Fibroblast of the aortic adventitia (primary cell): ENCODE measurements at places on chromosomes 7 and 10. TPM values are rescaled to one million over a fixed set of nuclear protein-coding genes. Genes with fewer than 3 reads are reported as not detected.
A peak's percentile ranks its signal among the peaks of the same experiment; 100 is the strongest.

LIPA gene
- 30.6 and 55.2 TPM in 2 replicates for total RNA-seq

NPSR1 gene
- not detected in 2 replicates for total RNA-seq

ANKRD7 gene
- 1.4 and 3.9 TPM in 2 replicates for total RNA-seq

HTR5A gene
- not detected in 2 replicates for total RNA-seq

AKR1D1 gene
- total RNA-seq: not detected in 2 replicates

TMEM213 gene
- total RNA-seq: 0.33 TPM in 1 of 2 replicates, not detected in the other

LIPK gene
- total RNA-seq: not detected in 2 replicates

GRCh38 chr10:79982362-79982800, 33.5 kb upstream of the SFTPD start:
- DNase-seq: no peak

- DNase-seq: peak; percentile 65
Measured at GRCh38 chr10:60208676-60209269, 180.9 kb downstream of the ANK3 start.

- no peak for DNase-seq
Measured at GRCh38 chr10:51048792-51049191, 25.5 kb upstream of the PRKG1 start.

DNA sequence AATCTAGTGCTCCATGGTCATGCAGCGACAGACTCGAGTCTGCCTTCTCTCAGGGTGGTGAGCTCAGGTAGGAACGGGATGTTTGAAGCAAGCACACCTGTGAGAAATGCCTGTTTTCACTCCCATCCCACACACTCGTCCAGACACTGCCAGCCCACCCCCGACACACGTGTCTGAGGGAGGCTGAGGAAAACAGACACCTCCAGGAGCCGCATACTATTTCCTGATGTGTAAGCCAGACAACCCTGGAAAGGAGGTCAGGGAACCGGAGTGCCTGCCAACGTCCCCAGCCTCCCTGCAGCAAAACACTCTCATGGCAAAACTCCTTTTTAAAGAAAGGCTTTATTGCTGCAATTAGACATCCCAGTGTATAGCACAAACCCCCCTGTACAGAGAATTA, 80.2 kb downstream of the ALOX5 start:
- no peak for DNase-seq

DNA sequence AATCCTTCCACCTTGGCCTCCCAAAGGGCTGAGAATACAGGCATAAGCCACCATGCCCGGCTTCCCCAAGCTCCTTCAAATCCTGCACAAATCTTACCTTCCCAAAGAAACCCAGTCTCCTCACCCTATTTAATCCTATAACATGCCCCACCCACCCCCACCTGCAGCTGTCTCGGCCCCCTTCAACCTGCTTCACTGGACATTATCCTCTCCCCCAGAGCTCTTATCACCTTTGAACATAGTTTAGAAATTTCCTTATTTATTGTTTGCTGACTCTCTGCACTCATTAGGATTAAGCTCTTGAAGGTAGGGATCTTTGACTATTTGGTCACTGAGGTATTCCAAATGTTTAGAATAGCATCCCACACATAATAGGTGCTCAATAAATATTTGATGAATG, 3.5 kb downstream of the ZNF467 start:
- DNase-seq: no peak

- peak; percentile 61 for DNase-seq
Measured at GRCh38 chr7:108419961-108420908, 36.0 kb downstream of the NRCAM start.

DNA sequence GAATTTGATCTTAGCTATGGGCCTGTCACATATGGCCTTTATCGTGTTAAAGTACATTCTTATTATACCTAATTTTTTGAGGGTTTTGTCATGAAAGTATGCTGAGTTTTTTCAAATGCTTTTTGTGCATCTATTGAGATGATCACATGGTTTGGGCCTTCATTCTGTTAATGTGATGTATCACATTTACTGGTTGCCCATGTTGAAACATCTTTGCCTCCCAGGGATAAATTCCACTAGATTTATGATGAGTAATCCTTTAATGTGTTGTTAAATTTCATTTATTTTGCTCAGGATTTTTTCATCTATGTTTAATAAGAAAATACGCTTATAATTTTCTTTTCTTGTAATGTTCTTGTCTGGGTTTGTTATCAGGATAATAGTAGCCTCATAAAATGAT, 442.0 kb downstream of the MDFIC start:
- peak; percentile 7 for DNase-seq

DNA sequence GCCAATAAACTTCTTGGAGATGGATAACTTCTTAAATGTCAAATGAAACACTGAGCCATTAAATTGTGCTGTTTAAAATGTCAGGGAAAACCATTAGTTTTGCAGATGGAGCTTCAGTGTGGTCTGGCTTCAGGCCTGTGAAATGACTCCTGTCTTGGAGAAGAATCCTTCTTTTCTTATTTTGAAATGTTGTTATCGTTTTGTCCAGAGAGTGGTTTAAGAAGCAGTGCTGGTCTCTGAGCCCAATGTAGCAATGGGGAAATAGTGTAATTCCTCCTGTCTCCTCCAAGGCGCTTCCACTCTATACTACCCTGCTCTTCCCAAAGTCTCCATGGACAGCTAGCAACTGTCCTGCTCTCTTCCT, 177.6 kb downstream of the REEP3 start:
- DNase-seq: peak; percentile 61

DNA sequence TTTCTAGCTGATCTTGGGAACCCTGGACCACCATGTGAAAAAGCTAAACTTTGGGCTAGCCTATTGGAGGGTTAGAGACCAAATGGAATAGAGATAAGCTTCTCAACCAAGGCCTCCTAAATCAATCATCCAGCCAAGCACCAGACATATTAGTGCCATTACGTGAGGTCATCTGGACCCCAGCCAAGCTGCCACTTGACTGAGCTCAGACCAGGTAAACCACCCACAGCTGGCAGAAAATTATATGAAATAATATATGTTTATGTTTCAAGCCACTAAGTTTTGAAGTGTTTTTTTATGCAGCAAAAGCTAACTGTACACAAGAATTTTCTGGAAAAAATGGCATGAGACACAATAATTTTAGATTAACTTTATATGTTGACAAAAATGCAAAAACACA, 82.6 kb upstream of the PCGF5 start:
- no peak for DNase-seq

DNA sequence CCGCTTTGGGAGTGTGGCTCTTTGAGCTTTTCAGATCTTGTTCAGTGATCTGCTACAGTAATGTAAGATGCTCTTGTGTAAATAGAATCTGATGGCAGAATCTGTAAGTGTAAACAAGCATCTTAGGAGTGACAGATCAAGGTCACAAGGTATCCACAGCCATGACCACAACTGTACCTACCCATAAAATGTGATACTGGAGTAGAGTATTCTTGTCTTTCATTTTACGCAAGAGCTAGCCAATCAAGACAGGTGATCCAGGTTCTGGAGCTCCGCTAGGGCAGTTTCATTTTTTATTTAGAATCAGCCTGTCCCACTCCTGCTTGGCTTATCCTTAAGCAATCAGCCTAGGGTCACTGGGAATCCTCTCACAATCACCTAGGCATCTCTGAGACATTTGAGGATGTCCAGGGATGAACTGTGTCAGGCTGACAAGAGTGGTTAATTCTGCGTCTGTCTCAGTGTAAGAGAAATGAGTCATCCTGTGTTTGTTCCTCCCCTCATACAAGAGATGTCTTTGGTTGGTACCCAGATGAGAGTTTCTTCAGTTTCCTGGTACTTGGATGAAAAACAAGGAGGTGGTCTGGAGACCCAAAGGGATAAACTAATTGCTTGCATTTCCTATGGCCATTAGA, 13.6 kb downstream of the ZNF138 start:
- DNase-seq: no peak

DNA sequence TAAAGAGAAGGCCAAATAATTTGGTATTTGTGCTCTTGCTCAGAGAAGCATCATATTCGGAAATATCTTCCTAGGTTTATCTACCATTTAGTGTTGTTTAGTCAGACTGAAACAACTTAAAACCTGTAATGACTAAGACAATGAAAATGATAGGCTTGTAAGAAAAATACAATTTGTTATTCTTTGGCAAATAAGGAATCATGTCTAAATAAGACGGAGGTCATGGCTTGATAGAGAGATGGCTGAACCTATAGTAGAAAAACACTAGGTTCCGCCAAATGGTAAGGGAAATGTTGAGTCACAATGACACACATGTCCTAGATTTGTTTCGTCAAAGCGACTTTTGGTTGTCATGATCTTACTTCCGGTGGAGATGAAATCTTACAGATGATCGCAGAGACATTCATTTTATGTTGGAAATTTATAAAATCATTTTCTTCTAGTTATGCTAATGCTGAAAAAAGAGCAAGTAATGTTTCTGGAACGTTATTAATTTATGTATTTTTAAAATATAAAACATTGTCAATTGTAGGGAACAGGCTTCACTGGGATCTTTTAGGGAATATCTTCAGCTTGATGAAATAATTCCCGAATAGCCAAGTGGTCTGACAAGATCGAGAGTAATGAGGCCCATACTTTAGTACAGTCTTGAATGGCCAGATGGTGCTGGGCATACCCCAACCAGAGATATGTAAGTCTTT, 1.0 kb downstream of the SRGN start:
- peak; percentile 78 for DNase-seq

DNA sequence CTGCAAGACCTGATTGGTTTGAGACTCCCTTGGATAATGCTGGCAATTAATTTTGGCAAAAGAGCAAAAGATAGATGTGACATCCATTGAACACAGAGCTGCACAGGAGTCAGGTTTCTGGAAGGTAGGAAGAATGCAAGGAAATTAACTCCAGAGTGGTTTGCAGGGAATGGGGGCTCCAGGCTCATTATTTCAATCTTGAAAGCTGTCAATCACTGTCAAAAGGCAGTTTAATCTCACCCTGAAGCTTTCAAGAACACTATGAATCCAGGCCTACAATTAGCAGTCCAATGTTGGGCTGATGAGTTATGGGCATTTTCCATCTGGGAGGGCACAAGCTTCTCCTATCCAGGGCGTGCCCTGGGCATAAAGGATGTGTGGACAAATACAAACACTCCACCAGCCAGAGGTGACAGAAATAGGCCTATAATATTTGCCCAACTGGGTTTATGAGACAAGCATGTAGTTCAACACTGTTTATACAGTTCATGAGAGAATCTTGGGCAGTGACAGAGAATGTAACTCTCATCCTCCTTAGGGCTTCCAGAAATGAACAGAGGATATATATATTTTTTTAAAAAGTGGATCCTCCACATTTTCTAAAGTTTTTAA, 80.5 kb downstream of the KCNMA1 start:
- no peak for DNase-seq

GRCh38 chr10:101379663-101380352, 25.8 kb downstream of the BTRC start:
- DNase-seq: no peak

DNA sequence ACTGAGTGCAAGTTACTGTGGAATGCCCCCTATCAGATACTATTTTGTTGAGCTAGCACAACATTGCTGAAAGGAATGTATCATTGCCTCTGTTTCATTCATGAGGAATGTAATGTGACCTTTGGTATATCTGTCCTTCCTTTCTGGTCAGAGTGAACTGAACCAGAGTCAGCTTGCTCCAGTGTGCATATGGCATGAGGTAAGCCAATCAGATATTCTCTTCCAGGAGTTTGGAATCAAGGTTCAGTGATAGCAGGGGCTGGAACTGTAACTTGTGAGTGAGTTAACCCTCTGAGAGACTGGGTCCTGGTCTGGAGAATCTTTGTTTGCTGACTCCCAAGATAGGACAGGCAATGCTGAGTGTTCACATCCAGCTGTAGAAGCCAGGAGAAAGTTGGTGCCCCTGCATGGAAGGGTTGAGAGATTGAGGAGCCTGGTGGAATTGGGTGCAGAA, 45.3 kb upstream of the OSBPL3 start:
- DNase-seq: peak; percentile 91

DNA sequence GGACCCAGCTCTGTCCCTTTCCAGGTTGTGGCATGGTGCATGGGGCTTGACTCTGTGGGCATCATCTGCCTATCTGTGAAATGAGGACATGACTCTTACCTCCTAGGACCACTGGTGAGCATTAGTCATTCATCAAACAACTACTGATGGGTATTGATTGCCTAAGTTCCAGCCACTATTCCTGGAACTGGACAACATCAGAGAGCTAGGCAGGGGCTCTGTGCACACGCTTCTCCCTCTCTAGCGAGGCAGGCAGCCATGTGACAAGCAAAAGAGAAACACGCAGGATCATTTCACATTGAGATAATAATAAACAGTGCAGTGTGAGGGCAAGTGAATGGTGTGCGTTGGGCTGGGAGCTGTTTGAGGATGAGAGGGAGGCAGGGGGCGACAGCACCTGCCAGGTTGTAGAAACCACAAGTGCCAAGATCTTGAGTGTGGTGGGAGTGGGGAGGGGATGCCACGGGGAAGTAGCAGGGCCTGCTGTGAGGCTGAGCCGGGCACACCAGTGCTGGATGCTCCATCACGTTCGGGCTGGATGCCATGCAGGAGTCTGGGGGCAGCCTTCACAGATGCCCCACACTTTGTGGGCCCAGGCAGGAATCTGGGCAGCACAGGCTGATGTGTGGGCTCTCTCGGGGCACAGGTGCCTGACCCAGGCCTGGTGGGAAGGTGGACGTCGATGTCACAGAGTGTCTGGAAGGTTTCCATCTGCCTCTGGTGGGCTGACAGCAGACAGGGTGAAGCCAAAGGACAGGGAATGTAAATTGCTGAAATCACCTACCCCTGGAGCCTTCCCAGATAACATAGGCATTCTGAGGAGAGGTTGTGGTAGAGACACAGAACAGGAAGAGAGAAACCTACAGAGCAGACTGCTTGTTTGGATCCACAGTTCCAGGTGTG, 405.5 kb downstream of the RPS24 start:
- DNase-seq: no peak

DNA sequence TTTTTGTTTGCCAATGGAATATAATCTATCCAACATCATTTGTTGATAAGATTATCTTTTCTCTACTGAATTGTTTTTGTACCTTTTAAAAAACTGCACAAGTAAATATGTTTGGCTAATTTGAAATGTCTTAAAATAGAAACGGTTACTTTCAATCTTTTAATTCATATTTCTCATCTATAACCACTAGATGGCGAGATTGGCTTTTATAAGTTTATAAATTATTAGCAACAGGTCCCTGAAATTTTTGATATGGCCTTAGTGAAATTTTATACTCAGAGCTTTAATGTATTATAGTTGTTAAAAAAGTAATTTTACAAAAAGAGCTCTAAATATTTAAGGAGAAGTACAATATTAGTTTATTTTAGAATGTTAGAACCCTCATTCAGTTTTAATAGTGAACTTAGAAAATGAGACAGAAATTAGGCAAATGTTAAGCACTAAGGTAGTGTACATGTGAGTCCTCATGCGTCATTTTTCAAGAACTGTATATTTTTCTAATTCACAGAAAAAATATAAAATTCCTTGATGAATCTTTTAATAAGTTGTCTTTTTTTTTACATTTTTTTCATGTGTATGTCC, 592.5 kb downstream of the ARL4A start:
- DNase-seq: peak; percentile 57
